ENCODE measurements at places on chromosomes 13 and 19.

DNA sequence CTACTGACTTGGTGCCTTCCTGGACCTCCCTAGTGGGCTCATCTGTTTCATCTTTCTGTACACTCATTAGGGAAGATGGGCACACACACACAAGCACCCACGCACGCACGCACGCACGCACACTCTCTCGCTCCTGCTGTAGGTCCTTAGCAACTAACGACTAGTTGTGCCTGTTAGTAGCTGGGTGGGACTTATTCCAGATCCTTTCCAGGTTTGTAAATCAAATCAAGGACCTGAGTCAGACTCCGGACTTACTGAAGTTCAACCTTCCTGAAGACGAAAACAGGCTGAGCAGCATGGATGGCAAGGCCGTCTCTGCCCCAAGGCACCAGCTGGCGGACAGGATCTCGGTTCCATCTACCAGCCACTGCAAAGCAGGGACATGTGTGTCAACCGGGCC lies 76.2 kb downstream of the SLC15A1 start:
- DNase-seq, result no peak

GRCh38 chr19:2320939-2321338 lies 7.4 kb downstream of the LSM7 start:
- DNase-seq, result no peak

DNA sequence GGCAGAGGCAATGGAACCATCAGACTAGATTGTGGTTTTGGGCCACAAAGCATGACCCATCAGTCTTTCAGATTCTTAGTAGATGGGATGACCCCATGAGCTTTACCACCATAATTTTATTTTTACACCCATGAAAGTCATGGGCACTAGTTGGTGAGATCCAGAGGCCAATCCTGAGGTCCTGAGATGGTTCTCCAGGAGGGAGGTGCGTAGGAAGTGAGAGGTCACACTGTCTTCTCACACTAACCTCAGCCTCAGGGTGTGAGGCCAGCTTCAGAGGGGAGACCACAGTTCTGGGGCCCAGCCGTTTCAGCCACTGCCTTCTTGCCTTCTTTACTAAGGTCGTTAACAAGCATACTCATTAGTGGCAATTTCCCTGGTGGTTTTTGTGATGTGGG lies 106.4 kb downstream of the AKAP11 start:
- no peak for DNase-seq

- peak; percentile 20 for DNase-seq
These were observed 43.2 kb downstream of the ZNF331 start for GRCh38 chr19:53580871-53581835.

DNA sequence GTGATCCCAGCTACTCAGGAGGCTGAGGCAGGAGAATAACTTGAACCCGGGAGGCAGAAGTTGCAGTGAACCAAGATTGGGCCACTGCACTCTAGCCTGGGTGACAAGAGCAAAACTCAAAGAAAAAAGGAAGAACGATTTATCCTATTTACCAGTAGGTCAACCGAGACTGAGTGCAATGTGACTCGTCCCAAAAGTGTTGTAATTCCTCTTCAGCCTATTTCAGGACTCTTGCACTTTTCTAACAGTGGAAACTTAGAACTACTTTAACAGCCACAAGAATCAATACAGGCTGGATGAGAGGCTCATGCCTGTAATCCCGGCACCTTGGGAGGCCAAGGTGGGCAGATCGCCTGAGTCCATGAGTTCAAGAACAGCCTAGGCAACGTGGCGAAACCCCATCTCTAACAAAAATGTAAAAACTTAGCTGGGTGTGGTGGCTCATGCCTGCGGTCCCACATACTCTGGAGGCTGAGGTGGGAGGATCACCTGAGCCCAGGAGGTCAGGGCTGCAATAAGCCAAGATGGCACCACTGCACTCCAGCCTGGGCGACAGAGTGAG lies 4.3 kb upstream of the NR1H2 start:
- no peak for DNase-seq

DNA sequence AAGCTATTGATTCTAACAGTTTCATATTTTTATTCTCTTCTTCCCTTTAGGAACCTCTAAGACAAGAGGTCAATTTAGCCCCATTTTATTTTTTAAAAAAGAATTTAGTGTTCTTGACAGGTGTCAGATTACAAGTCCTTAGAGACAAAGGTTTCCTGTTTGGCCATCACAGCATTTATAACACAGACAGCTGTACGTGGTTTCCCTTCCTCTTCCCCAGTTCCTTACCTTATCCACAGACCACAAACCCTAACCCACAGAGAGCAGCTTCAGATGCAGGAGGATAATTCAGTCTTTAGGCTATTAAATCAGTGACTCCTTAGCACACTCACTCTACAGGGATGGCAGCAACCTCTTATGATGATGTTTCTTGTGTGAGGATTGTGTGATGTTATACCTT lies 1210.1 kb downstream of the DIAPH3 start:
- no peak for DNase-seq

DNA sequence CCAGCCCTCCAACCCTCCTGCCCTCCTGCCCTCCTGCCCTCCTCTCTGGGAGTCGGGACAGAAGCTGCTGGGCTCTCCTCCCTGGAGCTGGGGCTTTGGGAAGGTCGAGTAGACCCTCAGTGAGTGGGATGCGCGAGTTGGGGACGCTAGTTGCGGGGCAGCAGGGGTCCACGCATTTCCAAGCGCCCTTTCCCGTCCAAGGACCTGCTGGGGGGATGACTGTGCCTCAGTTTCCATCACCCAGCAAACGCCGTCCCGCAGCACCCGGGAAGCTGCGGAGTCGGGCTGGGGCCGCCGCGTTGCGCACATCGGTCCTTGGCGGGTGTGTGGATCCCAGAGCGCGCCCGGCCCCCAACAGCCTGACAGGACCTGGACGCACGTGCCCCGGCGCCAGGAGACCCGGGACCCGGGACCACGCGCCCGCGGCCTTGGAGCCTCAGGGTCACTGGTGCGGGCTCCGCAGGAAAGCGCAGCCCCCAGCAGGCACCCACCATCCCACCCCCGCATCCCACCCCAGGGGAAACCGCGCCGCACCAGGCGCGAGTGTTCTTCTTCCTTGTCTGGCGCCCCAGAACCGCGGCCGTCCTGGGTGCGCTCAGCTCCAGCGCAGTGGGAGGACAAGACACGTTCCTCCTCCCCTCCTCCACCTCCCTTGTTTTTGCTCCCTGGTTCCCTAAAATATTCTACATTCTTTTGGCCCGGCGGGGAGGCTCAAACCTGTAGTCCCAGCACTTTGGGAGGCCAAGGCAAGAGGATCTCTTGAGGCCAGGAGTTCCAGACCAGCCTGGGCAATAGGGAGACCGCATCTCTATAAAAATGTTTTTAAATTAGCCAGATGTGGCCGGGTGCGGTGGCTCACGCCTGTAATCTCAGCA lies 9.2 kb downstream of the ONECUT3 start:
- DNase-seq, result no peak

GRCh38 chr13:20873348-20873747 lies 29.2 kb downstream of the XPO4 start:
- DNase-seq, result no peak

DNA sequence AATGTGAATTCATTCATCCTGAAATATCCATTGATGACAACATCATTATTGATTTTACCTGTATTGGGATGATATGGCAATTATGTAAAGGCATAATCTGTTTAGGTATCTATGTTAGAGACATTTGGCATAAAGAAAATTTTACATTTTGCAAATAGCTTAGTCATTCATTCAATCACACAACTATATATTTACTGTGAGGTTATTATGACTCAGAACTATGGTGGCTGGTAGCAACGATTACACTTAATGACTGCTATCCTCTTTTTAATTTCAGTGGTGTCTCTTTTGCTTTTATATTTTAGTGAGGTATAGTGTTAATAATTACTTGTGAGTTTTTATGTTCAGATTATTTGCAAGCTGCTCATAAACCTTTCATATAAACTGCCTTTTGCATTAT lies 955.9 kb downstream of the SLITRK6 start:
- DNase-seq, result no peak

DNA sequence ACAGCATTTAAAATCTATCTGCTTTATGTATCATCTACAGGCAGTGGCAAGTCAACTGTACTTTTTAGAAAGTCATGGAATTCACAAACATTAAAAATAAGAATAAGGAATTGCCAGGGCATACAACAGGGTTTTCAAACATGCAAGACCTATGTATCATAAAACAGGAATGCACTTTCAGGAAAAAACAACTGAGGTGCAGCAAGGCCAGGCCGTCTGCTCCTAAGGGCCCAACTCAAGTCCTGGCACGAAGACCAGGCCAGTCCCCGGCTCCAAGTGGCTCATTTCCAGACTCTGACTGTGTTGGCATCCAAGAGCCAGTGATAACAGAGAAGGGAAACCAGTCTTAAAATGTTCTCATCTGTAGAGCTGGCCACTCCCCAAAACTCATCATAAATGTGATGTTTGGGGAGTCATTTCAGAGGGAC lies 7.1 kb downstream of the RFX2 start:
- DNase-seq, result peak; percentile 28

- no peak for DNase-seq
These were observed 33.0 kb downstream of the GPR12 start for GRCh38 chr13:26727633-26728032.

DNA sequence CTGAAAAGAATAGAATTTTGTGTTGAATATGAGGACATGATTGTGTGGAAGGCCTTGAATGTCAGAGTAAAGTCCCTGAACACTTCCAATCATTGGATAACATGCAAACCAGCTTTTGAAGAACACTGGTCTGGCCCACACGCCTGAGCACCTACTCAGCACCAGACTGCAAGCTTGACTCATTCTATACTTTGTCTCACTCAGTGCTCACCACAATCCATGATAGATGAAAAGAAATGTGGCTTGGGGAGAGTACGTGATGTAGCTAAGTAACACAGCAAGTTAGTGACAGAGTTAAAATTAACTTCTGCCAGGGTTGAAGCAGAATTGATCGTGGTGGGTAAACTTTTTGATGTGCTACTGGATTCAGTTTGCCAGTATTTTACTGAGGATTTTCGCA lies 12.0 kb downstream of the DLEU7 start:
- DNase-seq, result no peak

DNA sequence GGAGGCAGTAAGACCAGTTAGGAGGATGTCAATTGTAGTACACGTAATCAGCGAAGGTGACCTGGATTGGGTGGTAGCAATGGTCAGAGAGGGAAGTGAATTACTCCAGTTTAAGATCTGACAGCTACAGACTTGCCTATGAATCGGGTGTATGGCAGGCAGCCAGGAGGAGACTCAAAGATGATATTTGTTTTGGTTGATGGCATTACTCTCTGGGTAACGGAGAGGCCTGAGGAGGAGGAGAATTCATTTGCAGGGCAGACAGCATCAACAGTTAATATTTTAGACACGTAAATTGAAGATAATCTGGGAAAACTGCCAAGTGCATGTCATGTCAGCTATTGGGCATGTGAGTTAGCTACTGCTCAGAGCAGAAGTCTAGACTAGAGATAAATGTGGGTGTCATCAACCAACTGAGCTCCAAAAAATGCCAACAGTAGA lies 109.2 kb downstream of the SGCG start:
- no peak for DNase-seq

DNA sequence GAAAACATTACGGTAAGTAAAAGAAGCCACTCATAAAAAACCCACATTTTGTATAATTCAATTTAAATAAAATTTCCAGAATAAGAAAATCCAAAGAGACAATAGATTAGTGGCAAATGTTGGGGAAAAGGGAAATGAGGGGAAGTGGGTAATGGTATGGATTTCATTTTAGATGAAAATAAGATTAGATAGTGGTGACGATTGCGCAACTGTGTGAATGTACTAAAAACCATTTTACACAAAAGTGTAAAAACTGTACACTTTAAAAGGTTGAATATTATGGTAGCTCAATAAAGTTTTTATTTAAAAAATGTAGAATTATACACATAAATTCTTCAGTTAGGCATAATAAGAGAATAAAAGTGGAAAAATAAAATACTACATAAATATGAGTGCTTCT lies 3.7 kb downstream of the MBD3L1 start:
- DNase-seq, result no peak

GRCh38 chr13:110813646-110814624 lies 100.4 kb downstream of the ING1 start:
- no peak for DNase-seq

DNA sequence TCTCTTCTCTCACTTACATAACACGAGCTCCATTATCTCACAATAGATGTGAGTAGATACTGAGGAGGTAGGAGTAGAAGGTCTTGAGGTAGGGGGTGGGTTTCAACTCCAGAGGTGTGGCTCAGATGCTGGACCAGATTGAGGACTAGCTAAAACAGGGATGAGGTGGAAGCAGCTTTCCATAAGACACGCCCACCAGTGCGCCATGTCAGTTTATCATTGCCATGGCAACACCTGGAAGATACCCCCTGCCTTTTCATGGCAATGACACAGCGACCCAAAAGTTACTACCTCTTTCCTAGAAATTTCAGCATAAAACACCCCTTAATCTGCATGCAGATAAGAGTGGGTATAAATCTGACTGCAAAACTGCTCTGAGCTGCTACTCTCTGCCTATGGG lies 44.1 kb downstream of the KCTD15 start:
- DNase-seq, result no peak

GRCh38 chr13:51583875-51584730 lies at the start of gene WDFY2:
Gene WDFY2 (plus strand): TSS chr13:51584462. CDS start chr13:51584688, 226 bp downstream.
- DNase-seq, result peak; percentile 100

DNA sequence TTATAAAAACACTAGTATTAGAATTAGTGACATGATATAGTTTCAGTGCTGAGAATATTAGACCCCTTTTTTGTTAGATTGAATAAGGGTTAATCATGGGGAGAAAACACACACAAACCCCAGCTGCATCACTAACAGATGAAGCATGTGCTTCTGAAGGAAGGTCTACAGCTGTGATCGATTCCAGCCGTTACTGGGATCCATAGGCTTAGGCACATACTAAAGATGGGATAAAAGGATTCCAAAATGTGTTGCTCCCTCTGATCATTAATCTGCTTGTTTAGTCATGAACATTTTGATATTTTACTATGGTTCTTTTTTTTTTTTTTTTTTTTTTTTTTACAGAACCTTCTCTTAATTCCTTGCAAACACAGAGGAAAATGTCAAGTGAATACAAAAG lies 1591.3 kb downstream of the EFNB2 start:
- DNase-seq, result no peak

- no peak for DNase-seq
These were observed 75.1 kb downstream of the COL4A2 start for GRCh38 chr13:110382229-110382628.

DNA sequence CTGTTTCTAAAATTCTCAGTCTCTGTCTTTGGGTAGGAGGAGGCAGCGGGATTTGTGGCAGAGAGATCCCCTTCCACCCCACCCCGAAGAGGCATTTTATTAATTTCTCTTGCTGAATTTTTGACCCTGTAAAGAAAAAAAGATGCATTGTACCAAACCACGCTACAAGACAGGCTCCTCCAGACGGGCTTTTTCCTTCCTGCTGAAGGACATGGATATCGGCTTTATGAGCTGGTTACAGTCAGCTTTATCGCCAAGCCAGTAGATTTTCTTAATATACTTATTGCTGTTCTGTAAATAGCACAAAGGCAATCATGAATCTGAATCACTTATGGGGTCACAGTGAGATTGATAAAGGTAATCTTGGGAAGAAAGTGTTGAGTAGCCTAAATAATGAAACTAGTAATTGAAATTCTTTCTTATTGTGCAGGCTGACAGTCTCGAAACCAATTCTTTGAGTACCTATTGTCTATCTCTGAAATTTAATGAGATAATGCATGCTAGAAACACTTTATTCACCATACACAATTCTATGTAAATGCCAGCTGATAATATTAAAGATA lies 24.5 kb downstream of the MBNL2 start:
- DNase-seq, result no peak

GRCh38 chr19:11458236-11458900 lies 22.5 kb downstream of the ELAVL3 start:
- DNase-seq, result no peak

All from posterior cingulate gyrus (tissue), 11 donors.